Stimulated activated CD8-positive, alpha-beta memory T cell treated with anti-CD3 and anti-CD28 coated beads, Interleukin-2, amount 100 ng/mL, for 1 hour (primary cell): ENCODE measurements at places on chromosomes 7 and 10.

DNA sequence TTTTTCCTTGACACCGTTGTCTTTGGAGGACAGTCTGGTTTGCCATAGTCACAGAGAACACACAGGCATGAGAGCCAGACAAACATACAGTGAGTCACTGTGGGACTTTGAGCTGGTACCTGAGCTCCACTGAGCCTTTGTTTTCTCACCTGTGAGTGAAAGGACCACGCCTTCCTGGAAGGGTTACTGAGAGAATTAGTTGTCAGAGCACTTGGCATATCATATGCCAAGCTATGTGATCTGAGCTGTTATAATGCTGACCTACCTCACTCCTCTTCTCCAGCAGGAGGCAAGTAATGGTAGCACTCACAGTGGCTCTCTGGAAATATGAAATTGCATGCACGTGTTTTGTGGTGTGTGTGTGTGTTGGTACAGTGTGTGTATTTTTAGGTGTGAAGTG, 59.7 kb downstream of the CXCL12 start:
- DNase-seq, result no peak

DNA sequence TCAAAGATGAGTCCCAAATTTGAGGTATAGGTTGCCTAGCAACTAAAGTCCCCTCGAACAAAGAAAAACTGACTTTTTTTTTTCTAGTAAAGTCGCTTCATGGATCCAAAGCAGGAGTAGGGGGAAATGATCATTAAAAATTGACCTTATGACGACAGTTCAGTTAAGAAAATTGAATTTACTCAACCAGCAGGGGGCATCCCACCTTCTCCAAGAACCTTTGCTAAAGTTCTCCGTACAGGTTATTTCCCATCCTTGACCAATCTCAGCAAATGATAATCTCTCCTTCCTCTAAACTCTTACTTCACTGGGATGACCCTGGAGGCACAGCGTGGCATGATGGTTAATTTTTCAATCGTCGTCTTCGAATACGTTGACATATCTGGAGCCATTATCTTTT, 228.3 kb downstream of the CALN1 start:
- no peak for DNase-seq

DNA sequence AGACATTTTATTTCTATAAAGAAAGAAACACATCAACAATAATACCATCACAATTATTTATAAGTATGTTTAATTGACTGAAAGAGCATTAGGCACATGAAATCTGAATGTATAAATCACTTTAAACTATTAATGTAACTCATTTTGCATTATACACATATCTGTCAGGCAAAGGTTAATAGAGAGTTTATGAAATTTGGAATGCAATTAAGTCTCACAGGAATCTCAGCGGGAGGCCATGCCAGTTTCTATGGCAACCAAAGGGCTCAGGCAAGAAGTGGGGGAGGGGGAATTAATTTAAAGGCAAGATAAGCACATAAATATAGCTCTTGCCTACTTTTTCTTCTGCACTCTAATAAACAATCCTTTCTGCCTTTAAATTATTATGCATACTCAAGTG, 152.6 kb downstream of the SLC16A9 start:
- DNase-seq, result no peak

- DNase-seq, result peak; percentile 1
Observed at GRCh38 chr7:28272461-28272877, 91.9 kb upstream of the JAZF1 start.

- DNase-seq, result no peak
Observed at GRCh38 chr7:45342236-45342635, 184.6 kb downstream of the RAMP3 start.

GRCh38 chr10:97196223-97197029, 10.7 kb upstream of the SLIT1 start:
- DNase-seq, result peak; percentile 43
